ENCODE measurements at places on chromosomes 13 and 19. TPM values are rescaled to one million over a fixed set of nuclear protein-coding genes. Genes with fewer than 3 reads are reported as not detected.

GRCh38 chr13:109297628-109298027 lies 488.8 kb downstream of the IRS2 start:
- no peak for DNase-seq

DNA sequence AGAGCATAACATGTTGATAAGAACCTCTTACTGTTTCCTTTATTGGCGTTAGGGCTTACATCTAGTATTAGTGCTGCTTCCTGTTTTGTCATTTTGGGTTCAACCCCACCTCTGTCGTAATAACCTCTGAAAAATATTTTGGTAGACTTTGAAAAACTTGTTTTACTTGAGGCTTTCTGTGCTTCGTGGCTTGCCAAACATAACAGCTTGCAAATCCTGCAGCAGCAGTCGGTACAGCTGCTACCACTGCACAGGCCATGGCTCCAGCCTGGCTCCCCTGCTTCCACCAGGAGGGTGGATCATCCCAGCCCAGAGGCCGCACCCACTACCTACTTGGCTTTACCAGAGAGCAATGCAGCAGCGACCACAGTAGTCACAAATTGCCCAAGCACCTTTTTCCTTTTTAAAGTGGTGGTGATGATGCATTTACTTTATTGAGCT lies 11.8 kb upstream of the CEACAM4 start:
- DNase-seq: no peak

The SIGLEC11 gene
- total RNA-seq: not detected

The APLP1 gene
- 1.2 TPM for total RNA-seq

The SRRM5 gene
- total RNA-seq: 0.46 TPM

The ZNF850 gene
- total RNA-seq: 4.7 TPM

- no peak for DNase-seq
Observed at GRCh38 chr19:49872245-49873128, 4.7 kb downstream of the AKT1S1 start.

The C19orf73 gene
- total RNA-seq: 1.7 TPM

The BTBD2 gene
- 47.0 TPM for total RNA-seq

- DNase-seq: no peak
Observed at GRCh38 chr13:28429096-28429495, 65.8 kb downstream of the FLT1 start.

GRCh38 chr19:11005521-11005920 lies 44.7 kb downstream of the SMARCA4 start:
- DNase-seq: no peak

The TMEM143 gene
- total RNA-seq: 13.1 TPM

GRCh38 chr13:20993661-20994440 lies 67.5 kb downstream of the LATS2 start:
- DNase-seq: no peak

GRCh38 chr13:26502826-26503225 lies 54.7 kb upstream of the WASF3 start:
- DNase-seq: peak; percentile 22

The SLC10A2 gene
- total RNA-seq: not detected

GRCh38 chr19:52200044-52200443 lies 10.2 kb downstream of the PPP2R1A start:
- no peak for DNase-seq

The OR7D2 gene
- total RNA-seq: 0.37 TPM

DNA sequence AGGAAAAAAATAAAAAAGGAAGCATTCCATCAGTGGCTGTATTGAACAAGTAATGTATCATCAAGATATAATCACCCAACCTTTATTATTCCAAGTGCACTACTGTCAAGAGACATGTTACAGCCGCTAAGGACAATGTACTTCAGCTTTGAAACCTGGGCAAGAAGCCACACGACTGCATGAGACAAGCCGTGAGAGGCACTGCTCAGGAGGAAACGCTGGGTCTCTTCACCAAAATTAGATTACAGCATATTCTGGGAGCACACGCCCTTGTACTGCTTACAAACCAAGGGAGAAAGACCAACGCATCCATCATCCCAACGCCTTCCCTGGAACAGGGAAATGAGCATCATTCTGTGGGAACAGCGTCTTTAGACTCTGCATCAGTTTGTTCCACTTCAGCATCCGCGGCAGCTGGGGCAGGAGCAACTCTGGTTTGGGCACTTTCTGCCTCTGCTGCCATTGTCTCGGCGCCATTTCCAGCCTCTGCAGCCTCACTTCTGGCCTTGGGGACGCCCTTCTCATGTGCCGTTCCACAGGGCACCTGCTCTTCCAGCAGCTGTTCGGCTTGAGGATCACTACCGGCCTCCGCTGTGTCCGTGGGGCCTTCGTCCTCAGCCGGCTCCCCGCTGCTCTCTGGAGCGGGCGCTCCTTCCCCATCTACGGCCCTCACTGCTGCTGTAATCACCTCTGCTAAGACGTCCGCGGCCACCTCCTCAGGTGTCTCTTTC lies 22.4 kb upstream of the BRD4 start:
- no peak for DNase-seq

GRCh38 chr19:3573858-3574637 lies 1.3 kb downstream of the HMG20B start:
- DNase-seq: peak; percentile 88

DNA sequence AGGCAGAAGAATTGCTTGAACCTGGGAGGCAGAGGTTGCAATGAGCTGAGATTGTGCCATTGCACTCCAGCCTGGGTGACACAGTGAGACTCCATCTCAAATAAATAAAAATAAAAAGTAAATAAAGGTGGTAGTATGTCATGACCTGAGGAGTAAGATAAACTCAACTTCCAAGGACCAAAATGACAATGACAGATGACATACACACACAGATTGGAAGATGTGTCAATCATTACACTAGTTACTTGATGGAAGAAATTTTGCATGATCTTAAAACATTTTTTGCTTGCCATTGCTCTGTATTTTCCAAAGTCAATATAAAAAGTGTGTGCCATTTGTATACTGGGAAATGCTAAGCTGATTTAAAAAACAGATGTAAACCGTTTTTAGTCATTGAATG lies 4.1 kb downstream of the SLC46A3 start:
- no peak for DNase-seq

DNA sequence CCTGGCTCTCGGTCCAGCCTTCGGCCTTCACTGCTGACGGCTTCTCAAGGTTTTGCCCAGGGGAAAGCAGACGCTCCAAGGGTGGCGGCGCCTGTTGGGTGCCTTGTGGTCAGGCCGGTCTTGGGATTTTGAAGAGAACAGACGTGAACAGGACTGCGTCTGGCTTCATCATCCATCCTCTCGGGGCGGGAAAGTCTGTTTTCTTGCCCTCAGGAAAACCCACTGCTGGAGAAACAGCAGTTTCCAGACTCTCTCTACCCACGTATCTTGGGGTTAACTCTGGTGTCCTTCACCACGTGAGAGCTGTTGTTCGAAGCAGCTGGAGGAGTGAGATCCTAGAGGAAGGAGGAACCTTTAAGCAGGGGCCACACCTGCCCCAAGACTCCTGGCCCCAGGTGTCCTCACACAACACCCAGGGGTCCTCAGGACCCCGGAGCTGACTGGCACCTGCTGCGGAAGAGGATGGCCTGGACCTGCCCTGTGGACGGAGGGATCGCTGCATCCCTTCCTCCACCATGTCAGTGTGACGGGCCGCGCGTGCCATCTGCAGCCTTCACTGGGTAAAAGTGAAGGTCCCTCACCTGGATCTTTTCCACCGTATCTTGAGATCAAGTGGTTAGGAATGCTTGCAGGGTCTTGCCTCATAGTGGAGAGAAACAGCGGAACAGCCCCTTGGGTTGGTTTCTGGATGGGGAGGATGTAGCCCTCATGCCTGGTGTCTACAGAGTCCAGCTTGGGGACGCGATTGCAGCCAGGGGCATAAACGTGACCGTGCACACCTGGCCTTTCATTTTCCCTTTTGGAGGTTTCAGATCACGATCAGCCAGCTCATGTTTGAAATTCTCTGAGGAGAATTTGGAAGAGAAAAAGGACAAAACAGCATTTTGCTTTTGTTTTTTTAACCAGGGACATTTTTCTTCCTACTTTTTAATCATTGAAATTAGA lies 69.5 kb upstream of the MCF2L start:
- DNase-seq: no peak

All from activated T-helper 2 cell treated with anti-CD3 and anti-CD28 coated beads, Interferon-gamma antibody, Interleukin-2, Interleukin-4, amounts not matched to agents 10 μg/mL and 5 μg/mL and 100 μg/mL, durations not matched to agents 14 hours and 24 hours and 36 hours (primary cell).